ENCODE measurements at places on chromosomes 3 and 15. TPM values are rescaled to one million over a fixed set of nuclear protein-coding genes. Genes with fewer than 3 reads are reported as not detected.
A peak's percentile ranks its signal among the peaks of the same experiment; 100 is the strongest.

GRCh38 chr3:183895774-183896173 is 11.1 kb upstream of the PARL start:
- DNase-seq, result no peak

DNA sequence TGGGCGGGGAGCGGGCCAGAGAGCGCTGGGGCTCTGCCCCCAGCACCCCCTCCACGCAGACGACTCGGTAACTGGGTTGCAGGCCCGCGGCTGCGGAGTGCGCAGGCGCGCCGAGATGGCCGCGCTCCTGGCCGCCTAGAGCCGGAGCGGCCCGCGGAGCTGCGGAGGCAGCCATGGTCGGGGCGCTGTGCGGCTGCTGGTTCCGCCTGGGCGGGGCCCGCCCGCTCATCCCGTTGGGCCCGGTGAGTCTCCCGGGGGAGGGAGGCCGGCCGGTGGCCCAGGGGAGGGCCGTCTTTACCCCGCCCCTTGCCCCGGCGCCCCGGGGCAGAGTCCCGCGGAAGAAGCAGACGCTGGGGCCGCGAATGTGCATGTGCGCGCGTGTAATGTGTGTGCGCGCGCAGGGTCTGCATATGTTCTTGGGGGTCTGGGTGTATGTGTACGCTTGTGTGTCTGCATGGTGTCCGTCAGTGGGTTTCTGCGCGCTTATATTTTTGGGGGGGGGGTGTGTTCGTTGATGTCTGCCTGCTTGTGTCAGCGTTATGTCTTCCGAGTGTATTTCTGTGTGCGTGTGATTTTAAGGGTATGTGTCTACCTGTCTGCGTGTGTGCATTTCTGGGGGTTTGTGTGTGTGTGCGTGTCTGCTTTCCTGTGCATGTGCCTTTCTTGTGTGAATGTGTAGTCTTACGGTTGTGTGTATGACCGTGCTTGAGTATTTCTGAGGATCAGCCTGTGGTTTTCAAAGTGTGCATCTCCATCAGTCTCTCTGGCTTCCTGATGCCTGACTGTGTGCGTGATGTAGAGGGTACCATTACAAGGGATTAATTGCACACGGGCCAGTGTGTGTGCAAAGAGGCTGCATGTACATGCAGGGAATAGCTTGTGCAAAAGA is at the start of gene ABHD14A:
TSS of gene ABHD14A (plus strand) at position 102 of the 889 bp plus-strand sequence. CDS start at position 174, 72 bp downstream.
- DNase-seq, result peak; percentile 57

GRCh38 chr3:101146946-101147345 is 153.7 kb upstream of the ABI3BP start:
- no peak for DNase-seq

DNA sequence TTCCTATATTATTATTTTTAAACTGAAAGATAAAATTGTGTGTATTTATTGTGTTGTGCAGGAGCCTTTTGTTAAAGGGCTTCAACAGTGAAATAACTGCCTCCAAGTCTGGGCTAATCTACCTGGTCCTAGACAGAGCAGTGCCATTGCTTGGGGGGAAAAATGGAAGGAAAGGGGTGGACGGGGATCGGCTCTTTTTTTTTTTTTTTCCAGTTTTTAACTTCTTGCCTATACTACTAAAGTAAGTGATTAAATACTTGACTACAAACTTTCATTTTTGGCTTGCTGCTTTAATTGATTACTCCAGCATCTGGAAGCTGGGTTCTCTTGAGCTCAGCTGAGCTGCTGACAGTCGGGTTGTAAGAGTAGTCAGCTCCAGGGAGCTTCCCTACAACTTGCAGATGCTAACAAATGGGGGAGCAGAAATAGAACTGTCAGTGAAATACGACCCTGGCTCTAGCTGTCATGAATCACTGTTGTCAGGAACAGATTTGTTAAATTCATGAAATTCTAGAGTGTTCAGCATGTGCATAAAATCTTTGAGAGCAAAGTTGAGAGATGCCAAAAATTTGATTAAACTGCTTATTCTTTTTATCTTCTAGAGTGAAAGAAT is 276.7 kb downstream of the ROBO1 start:
- DNase-seq, result no peak

GRCh38 chr3:100562224-100562857 is 47.1 kb upstream of the ADGRG7 start:
- DNase-seq, result no peak

GNAT1 gene
- not detected for total RNA-seq

DCBLD2 gene
- total RNA-seq, result 403 TPM

DNA sequence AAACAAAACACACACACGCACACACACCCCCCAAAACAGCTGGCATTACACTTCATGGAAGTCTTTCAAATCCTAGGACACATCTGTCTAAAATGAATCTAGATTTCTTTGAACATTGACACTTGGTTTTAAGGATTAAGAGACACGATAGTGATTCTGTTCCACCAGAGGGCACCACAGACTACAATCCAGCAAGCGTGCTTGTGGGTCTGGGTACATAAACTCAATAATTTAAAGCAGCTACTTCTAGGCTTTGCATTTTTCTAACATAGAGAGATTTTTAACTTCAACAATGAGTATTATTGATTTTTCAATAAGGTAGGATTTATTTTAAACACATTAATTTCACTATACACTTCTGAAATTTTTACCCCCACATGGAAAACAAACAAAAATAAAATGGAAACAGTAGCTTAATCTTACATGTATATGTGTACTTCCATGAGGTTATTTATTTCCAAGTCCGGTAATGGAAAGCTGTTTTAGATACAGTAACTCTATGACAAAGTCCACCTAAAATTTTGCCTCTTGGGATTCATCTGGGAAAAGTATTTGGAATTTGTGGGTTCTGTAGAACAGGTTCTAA is 564.0 kb upstream of the TGFBR2 start:
- DNase-seq, result peak; percentile 62

IQCH gene
- 3.5 TPM for total RNA-seq

DNA sequence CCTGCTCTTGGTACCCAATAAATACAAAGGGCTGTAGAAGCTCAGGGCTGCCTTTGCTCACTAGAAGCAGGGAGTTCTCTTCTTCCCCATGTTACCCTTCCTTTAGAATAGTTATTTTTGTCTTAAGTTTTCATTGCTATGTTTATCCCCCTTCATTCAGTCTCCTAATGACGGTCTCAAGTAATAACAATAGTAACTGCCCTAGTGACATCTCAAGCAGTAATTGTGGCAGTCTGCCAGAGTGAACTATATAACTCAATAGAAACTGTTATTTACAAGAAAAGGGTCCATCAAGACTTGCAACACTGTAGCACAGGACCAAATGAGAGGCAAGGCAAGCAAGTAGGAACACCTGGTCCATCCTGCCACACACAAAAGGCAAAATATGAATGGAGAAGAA is 32.5 kb upstream of the SIN3A start:
- no peak for DNase-seq

GRCh38 chr15:91224755-91225380 is 124.8 kb downstream of the SV2B start:
- DNase-seq, result peak; percentile 52

DNA sequence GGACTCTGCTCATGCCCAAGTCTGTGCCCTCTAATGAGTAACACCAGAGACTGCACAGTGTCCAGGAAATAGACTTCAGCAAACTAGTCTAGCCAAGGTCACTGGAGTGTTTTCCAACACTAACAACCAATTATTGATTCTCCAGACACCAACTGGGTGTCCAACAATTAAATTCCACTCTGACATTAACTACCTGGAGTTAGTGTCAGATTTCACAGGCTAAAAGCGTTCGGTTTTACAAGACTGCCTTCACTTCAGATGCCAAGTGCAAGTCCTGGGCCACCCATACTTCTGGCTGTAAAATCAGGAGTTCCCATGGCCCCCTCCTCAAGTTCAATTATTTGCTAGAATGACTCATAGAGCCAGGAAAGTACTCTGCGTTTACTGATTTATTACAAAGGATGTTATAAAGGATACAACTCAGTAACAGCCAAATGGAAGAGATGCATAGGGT is 20.8 kb upstream of the CFAP161 start:
- no peak for DNase-seq
